ENCODE measurements at places on chromosomes 1 and 21.

DNA sequence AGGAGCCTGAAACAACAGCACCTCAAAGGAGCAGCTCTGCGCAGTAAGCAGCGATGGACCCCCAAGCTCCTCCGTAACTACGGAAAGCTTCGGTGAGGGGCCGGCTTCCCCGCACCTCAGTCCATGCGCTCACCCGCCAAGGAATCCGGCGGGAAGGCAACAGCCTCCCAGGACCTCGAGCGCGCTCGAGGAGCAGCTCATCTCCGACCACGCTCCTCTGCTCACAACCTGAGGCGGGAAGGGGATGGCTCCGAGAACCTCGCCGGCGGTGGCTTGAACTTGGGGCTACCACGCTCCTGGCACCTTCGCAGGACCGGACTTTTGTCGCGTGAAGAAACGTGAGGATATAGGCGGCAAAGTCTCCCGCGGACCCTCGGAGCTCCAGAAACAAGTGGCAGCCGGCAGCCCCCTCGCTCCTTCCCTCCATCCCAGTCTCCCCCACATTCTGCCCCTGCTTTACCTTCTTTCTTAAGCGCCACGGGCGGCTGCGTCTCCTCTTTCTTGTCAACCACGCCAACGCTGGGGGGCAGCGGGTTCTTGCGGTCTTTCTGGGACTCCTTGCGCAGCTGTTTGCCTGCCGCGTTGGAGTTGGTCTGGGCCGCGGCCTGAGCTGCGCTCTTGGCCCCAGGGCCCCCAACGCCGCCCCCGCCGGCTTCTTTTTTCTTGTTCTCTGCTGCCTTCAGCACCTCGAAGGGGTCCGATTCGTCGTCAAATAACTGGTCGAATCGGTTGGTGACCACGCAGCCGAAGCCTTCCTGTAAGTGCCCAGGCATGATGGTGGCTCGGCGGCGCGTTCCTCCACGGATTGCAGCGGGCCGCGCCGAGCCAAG is 459 bp downstream of the SERBP1 start:
- no peak for DNase-seq

DNA sequence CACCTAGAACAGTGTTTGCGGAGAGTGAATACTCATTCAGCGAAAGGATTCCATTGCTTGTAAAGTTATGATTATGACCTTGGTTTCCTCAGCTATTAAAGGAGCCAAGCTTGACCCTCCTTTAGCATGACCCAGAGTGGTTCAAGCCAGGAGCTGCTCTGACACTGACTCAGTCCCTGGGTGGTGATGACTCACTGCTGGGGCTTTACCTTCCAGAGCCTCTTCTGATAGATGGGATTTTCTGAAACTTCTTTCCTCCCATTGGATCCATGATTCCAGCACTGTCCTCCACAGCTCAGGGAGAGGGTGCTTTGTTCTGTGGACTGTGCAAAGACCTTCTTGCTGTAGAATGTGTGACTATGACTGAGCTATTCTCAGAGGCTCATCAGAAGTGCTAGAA is 77.4 kb downstream of the S1PR1 start:
- no peak for DNase-seq

DNA sequence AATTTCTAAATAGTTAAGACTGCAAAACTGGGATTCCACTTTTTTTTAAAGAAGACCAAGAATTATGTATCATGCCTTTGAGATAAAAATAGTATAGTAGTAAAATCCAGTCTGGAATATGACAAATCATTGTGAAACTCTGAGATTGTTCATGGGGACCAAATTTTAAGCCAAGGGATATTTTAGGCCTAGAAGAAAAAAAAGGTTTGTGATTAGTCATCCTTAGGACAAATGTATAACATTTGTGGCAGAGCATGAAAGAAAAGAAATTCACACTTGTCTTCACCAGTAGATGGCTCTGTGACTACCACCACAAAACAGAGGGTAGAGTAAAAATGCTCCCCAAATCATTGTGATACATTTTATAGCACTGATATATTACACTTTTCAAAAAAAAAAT is 226.1 kb downstream of the KCTD3 start:
- no peak for DNase-seq

DNA sequence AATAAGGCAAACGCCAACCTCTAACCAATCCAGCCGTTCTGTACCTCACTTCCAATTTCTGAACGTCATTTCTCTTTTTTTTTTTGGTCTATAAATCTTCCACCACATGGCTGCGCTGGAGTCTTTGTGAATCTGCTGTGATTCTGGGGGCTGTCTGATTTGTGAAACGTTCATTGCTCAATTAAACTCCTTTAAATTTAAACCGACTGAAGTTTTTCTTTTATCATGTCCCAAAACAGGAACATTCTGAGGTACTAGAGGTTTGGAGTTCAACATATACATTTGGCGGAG is 65.5 kb upstream of the BACH1 start:
- no peak for DNase-seq

- no peak for DNase-seq
Measured at GRCh38 chr1:201525193-201525778, 13.6 kb upstream of the NAV1 start.

DNA sequence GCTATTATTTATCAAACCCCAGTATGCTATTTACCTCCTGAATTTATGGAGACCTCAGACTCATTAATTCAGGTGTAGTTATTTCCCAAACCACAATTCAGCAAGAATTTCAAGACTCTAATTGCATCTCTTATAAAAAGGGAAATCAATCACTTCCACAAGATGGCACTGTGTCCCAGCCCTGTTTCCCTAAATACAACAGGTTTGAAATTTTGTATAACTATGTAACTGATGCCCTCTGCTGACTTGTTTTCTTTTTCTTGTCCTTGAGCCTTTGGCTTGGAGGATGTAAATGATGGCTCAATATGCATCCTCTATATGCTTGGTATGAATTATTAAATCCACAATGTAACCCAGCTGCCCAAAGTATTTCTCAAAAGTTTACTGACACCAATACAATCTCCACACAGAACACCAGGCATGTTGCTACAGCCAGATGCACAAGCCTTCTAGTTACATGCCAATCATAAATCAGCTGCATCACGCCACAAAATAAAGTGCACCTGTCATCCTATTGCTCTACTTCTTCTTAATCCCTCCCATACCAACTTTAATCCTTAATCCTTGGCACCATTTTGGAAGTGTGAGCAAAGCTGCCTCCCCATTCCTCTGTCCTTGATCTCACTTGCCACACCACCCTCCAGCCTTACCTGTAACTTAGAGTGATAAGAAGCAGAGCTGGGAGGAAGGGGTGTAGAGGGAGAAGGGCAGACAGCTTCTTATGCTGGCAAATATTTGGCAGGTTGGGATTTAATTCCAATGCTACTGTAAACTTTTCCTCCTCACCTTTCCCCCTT is 9.0 kb downstream of the C1orf105 start:
- DNase-seq, result peak; percentile 24

GRCh38 chr1:151474745-151475144 is 15.5 kb upstream of the POGZ start:
- no peak for DNase-seq

- DNase-seq, result no peak
Measured at GRCh38 chr1:188941986-188942385, 1535.7 kb downstream of the BRINP3 start.

DNA sequence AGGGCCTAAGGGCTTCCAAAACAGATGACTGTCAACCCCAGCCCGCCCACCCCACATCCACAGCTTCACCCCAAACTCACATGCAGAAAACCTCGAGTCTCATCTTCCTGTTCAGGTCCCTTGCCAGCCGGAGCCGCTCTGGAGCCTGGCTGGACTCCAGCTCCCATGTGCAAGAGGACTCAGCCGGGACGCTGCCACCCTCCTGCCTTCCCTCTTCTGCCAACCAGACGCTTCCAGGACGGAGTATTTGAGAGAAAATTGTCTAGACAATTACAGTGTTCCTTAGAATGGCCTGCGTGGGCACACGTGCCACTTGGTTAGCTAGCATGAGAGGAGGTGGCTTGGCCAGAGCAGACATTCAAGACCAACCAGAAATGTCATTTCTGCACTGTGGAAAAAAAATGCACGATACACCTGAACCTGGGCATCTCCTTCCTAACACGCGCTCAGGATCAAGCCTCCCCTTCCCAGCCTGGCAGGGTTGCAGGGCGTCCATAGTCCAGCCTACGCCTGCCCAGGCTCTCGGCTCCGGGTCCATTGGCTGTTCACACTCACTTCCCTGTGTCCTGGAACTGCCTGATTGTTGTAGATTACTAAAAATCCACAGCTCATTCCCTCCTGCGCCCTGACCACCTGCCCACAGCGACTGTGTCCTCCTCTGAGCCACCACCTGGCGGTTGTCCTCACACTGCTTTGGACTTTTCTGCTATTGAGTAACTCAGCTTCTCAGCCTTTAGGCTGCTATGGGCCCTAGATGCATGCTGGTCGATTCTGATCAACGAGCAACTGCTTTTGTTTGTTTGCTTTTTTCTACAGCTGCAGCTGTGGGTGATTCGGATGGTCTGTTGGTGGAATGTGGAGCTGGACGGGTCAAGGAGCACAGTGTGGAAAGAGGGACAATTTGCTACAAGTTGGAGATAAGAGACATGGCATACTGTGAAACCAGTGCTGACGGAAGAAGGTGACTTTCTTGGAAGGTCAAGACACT is at the start of gene CLDN14:
Gene CLDN14, minus strand, starts transcription at position 708 of the 988 bp plus-strand sequence. CDS start 18,427 bp downstream, outside the sequence.
- no peak for DNase-seq

DNA sequence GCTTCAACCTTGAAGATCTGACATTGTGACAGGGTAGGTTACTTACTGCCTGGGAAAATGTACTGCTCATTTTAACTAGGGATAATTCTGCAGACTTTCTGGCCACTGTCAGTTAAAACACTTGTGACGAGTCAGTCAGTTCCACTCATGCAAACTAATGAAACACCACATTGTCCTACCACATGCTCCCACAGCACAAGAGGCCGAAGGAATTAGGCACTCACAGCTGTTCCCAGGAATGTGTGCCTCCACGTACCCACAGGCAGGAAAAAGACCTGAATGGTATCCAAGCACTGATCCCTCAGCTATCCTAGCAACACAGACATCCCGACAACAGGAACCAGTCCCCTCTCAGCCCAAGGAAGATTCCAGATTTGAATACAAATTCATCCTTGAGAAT is 12.3 kb downstream of the BCAR3 start:
- DNase-seq, result no peak

DNA sequence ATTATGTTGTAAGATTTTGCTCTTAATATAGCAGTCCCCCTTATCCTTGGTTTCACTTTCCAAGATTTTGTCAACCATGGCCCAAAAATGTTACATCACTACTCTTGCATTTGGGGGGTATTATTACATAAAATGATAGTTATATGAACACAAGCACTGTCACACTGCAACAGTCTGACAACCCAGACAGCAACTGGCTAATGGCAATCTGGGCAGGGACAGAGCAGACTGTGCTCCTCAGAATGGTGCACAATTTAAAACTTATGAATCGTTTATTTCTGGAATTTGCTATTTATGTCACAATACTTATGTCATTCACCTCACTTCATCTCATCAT is 2.1 kb upstream of the IVNS1ABP start:
- no peak for DNase-seq

DNA sequence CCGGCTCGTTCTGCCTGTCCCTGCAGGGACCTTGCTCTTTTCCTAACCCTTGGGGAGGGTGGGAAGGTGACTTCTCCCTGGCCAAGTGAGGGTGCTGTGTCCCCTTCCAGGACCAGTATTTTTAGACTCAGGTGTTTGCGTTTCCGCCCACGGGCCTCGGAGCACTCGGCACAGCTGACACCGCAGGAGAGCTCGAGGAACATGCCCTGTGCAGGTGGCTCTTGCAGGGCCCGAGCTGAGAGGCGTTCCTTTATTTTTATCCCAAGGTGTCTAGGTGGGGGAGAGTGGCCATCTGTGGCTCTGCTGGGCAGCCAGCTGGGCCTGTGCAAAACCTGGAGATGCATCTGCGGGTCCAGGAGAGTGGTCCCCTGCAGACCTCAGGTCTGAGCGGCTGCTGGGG is 16.0 kb downstream of the PLCH2 start:
- no peak for DNase-seq

DNA sequence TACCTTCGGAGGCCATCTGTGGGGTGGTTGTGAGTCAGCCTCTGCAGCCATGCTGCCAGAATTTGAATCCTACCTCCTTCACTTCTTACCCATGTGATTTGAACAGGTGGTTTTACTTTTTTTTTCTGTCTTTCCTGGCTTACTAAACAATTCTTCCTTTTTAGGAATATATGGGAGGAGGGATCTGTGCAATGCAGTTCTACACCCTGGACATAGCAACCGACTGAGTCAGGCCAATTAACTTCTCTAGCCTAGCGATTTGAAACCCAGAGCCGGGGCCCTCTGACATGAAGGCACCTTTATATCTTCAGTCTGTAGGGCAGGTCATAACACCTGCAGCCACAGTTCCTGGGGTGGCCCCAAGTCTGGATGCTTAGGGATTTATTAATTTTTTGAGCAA is 83.6 kb downstream of the ST6GALNAC3 start:
- no peak for DNase-seq

GRCh38 chr1:26373281-26373680 is 731 bp upstream of the ZNF683 start:
- DNase-seq, result no peak

- peak; percentile 13 for DNase-seq
Measured at GRCh38 chr1:183652547-183653461, at the start of gene APOBEC4. TSS of gene APOBEC4 (minus strand) at chr1:183653316. CDS start at chr1:183648781, 4,535 bp downstream.

- DNase-seq, result no peak
Measured at GRCh38 chr1:1087351-1088028, 13.4 kb upstream of the RNF223 start.

DNA sequence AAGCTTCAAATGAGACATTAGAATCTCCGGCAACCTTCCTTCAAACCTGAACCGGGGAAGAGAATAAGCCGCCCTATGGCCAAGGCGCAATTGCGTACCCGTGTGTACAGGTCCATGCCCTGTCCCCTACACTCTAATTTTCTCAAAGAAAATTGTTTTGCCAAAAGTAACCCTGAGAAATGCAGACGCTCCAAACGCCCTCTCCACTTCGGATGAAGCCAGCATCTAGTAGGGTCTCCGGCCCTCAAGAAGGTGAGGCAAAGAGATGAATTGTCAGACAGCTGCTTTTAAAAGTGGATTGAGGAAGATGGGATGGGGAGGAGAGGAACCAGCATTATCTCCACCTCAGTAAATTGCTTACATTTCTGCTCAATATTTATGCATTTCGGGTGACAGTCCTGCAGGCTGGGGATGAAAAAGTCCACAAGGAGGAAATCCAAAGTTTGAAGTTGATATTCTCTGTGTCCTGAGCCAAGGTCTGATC is 630 bp upstream of the LHX9 start:
- no peak for DNase-seq

- no peak for DNase-seq
Measured at GRCh38 chr1:1298861-1299685, 8.7 kb downstream of the ACAP3 start.

DNA sequence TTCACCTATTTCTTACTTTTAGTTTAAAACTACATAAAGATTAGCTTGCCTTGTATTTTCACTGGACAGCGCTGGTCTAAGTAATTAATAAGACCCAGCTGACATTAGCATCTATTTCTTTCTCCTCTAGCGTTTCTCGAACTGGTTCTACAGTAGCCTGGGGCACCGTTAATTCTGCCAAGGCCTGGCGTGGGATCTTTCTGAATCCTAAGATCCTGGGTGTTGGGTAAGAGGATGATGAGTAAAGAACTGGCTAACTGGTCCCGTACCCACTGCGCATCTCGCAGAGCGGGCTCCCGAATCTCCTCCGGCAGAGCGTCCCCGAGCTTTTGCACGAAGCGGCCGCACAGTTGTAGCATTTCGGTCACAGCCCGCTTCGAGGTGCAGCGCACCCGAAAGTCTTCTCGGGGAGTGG is 309 bp downstream of the NSL1 start:
- no peak for DNase-seq
